ELF-1 (cell line): ENCODE measurements at places on chromosomes 7 and 10.

DNA sequence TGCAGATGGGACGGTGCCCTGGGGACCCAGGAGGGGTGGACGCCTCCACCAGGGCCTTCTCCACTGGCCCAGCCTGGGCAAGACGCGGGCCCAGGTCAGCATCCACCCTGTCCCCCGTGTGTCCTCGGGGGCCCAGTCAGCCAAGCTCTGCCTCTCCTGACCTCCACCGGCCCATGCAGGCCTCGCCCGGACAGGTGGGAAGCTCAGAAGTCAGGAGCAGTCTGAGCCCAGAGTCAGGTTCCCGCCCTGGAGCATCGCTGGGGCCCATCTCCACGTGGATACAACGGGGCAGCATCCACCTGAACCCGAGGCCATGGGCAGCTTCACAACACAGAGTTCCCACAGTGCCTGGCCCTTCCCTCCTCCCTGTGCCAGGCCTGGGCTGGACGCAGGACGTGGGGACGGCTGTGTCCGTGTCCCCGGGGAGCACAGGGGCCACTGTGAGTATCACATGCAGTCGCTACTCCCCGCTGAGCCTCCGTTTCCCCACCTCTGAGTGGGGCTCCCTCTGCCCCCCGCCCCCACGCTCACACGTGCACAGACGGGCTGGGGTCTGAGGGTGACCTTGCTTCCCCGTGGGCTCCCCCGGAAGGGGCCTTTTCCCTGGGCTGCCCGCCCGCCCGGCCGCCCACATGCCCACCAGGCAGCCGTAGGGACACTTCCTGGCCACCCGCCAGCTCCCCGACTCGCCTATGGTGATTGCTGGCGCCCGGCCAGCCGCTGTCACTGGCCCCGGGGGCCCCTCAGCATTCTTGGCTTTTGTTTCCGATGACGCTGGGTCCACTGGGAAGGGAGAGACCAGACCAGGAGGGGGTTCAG is 64.3 kb downstream of the PDGFA start:
- DNase-seq: no peak

GRCh38 chr10:14118953-14119352 is 211.8 kb downstream of the FRMD4A start:
- no peak for DNase-seq

GRCh38 chr10:63631991-63632390 is 110.8 kb downstream of the REEP3 start:
- DNase-seq: no peak

DNA sequence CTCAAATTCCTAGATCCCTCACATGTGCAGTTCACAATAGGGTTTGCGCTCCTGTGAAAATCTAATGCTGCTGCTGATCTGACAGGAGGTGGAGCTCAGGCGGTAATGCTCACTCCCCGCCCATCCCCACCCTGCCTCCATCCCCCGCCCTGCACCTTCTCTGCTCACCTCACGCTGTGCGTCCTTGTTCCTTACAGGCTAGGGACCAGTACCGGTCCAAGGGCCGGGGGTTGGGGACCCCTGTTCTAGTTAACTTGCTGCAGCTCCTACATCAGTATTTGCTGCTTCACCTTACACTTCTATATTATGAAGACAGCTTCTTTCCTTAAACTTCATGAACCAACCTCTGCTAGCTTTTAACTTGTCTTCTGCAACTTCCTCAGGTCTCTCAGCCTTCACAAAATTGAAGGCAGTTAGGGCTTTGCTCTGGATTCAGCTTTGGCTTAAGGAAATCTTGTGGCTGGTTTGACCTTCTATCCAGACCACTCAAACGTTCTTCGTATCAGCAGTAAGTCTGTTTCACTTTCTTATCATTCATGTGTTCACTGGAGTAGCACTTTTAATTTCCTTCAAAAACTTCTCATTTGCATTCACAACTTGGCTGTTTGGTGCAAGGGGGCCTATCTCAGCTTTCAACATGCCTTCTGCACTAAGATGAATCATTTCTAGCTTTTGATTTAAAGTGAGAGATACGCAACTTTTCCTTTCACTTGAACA is 1.7 kb upstream of the TNKS2 start:
- DNase-seq: peak; percentile 25

- DNase-seq: no peak
Observed at GRCh38 chr10:24416248-24416647, 207.3 kb downstream of the KIAA1217 start.

GRCh38 chr7:498678-499641 is 20.7 kb downstream of the PDGFA start:
- DNase-seq: no peak

GRCh38 chr7:4836206-4836661 is 25.6 kb downstream of the PAPOLB start:
- no peak for DNase-seq
